Natural killer cell treated with Interleukin-12 subunit alpha and Interleukin-12 subunit beta and Interleukin-15 and Interleukin-18, amount 100 ng/mL, for 72 hours (primary cell): ENCODE measurements at places on chromosomes 13 and 19. TPM values are rescaled to one million over a fixed set of nuclear protein-coding genes. Genes with fewer than 3 reads are reported as not detected.

DNA sequence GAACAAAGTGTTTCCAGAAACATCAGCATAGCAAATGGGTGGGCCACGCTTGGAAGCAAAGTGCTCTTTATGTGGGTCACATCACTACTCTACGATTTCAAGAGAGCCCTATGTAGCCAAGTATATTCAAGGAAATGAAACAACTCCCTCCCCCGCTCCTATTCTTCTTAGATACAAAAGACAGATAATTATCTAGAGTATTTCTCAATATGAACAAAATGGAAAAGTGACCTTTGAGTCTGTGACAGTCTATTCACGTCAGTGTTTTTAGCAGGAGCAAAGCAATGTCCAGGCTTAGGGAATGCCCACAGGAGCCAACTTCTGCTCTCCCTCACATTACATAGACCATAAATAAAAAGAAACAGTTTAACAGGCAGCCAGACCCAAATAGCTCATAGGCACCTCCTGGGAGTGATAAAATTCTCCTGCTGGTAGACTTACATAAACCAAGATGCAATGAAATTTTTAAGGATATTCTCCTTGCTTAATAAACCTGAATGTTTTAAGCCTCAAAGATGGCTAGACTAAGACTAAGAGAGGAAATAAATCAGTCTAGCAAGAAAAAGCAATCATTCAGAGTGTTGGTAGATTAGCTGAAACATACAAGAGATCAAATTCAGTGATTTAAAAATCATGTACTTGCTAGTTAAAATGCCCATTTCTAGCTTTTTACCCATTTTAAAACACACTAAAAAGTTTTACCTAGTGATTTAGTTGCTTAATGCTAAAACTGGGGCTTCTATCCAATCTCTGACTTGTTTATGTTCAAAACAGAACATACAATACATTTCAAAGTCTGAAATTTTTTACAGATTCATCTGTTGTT lies 182.8 kb downstream of the RGCC start:
- no peak for DNase-seq

DNA sequence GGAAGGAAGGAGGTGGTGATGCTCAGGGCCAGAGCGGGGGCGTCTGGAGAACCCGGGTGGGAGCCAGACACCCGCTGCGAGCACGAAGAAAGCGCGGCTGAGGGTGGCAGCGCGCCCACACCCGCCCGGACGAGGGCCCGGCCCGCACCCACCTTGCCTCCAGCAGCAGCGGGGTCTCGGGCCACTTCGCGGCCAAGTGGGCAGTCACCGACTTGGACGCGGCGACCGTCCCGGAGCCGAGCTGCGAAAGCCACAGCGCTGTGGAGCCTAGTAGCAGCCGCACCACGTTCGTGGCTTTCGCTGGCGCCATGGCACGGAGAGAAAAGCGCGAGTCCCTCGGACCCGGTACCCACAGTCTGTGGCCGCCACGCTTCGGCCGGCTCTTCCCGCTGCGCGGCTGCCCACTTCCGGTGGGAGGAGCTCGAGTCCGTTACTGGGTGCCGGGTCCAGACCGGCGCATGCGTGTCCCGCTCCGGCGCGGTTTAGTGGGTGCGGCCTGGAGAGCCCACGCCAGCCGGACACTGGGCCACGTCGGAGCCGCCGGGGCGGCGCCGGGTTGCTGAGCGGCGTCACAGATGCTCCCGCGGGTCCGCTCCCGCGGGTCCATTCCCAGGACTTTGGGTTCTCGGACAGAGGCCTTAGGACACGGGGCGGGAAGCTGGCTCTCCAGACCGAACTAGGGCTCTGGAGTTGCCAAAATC lies at the start of gene UGGT2:
UGGT2 (minus strand) TSS at position 399 of the 701 bp plus-strand sequence; CDS start at position 310, 89 bp downstream.
- DNase-seq: peak; percentile 68

Gene TJP3
- total RNA-seq: 0.57 TPM

DNA sequence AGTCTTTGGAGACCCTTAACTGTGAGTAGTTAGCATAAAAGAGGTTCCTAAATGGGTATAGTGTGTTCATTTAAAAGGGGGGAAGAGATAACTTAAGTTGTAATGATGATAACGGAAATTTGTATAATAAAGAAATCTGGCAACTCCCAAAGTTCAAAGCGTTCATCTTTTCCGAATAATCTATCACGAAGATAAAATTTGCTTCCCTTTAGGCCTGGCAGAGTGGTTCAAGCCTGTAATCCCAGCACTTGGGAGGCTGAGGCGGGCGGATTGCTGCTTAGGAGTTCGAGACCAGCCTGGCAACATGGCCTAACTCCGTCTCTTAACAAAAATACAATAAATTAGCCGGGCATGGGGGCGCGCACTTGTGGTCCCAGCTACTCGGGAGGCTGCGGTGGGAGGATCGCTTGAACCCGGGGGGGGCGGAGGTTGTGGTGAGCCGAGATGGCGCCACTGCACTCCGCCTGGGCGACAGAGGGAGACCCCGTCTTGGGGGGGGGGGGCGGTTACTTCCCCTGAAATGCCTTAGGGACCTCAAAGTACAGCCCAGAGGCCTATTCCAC lies 934 bp downstream of the N4BP2L2 start:
- DNase-seq: peak; percentile 64
